ENCODE measurements at places on chromosomes 2 and 18. TPM values are rescaled to one million over a fixed set of nuclear protein-coding genes. Genes with fewer than 3 reads are reported as not detected.

DNA sequence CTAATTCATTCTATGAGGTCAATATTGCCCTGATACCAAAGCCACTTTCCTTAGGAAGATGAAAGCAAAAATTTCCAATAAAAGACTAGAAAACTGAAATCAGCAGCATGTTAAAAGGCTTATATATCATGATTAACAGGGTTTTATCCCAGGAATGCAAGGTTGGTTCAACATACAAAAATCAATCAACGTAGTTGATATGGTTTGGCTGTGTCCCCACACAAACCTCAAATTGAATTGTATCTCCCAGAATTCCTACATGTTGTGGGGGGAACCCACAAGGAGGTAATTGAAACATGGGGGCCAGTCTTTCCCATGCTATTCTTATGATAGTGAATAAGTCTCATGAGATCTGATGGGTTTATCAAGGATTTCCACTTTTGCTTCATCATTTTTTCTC is 11.7 kb upstream of the ABCB11 start:
- H3K27me3 ChIP-seq, result no peaks in the 10 kb centered on the region
- H3K27ac ChIP-seq, result no peak overlapping the region
- no peak for DNase-seq
- no peaks in the 10 kb centered on the region for H3K4me1 ChIP-seq
- H3K36me3 ChIP-seq, result no peaks in the 10 kb centered on the region

DNA sequence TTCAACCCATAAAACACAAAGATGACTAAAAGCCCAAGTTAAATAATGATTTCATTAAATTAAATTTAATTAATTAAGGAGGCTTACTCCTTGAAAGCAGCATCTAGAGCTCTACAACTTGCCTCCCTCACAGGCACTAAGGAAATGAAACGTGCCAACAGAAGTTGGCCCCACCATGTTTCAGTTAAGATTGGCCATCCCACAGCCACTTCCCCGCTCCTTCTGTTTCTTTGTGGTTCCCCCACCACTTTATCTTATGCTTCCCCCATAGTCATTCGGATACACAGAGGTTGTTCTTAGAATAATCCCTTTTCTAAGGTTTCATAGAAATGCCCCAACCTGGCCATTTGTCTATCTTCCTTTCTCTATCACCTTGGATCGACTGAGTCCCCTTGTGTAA is 101.6 kb upstream of the RIOK3 start:
- no peak overlapping the region for H3K27ac ChIP-seq
- no peak for DNase-seq
- no peaks in the 10 kb centered on the region for H3K27me3 ChIP-seq
- peaks cover 32% of the 10 kb centered on the region for H3K4me1 ChIP-seq
- H3K4me3 ChIP-seq, result no peak overlapping the region

Gene ST3GAL5
- total RNA-seq, result 14.4 TPM

Gene TM4SF20
- total RNA-seq, result 0.09 TPM

Gene ACMSD
- total RNA-seq, result not detected
